ENCODE measurements at places on chromosomes 3 and 15. TPM values are rescaled to one million over a fixed set of nuclear protein-coding genes. Genes with fewer than 3 reads are reported as not detected.
A peak's percentile ranks its signal among the peaks of the same experiment; 100 is the strongest.

ATP13A5 gene
- polyA plus RNA-seq, result not detected

- DNase-seq, result no peak
These were observed 43.0 kb upstream of the GLCE start for GRCh38 chr15:69117431-69117871.

DNA sequence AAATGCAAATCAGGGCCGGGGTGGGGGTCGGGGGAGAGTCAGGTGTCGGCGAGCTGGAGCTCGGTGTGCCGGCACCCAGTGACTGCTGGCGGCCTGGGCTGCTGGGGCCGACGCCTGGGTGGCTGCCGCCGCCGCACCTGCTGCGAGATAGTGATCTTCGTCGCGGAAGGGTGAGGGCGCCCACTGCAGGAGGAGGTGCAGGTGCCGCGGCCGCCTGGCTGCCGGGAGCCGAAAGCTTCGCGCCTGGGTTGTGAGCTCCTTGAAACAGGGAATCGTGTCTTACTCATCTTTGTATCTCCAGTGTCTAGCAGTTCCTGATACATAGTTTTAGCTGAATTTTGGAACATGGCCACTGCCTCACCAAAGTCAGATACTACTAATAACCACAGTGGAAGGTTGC, 64.0 kb upstream of the CPOX start:
- peak; percentile 36 for DNase-seq

DNA sequence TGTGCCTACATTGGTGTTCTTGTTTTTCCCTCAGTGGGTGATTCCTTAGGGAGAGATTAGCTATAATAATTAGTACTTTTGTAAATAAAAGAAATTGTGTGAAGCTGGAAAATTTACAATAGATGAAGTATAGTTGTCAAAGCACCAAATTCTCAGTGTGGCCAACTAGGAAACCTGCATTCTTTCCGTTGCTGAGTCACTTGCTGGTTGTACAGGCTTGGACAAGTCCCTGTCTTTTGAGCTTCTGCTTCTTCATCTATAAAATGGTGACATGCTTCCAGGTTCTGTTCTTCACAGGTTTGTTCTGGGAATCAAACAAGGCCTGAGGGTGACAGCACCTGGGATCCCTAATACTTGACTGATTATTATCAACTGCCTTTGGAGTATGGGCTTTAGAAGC, 184.1 kb upstream of the HES1 start:
- no peak for DNase-seq

DNA sequence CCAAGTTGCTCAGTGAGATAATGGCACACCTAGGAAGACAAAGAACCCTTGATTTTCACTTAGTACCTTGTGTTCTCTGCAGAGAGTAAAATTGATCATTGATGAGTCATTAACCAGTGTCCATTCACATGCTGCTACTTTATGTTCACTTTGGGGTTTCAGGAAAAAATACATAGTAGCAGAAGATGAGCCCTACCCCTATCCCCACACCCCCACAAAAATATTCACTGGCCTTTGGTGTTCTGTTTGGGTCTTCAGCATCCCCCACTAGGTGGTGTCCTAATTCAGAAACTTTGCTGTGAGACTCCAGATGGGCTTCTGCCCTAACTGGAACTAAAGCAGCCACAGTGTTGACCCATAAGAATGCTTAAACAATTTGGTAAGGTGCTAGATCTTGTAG, 178.8 kb downstream of the KLHL25 start:
- peak; percentile 42 for DNase-seq

- DNase-seq, result no peak
These were observed 229.1 kb upstream of the ARHGEF26 start for GRCh38 chr3:153892126-153892525.

DNA sequence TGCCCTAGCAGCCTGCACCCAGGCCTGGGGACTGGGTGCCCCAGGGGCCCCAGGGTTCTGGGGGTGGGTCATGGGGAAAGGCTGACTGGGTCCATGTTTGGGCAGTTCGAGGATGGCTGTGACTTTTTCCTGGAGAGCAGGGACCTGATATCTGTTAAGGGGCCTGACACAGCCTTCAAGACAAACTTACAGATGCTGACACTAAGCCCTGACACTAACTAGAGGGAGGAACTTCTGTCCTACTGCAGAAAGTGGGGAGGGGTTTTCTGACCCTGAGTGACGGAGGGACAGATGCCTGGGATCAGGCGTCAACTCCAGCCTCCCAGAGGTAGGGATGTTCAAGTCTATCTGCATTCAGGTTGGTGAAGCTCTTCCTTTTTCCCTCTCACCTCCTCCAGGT, 45.0 kb upstream of the SLC6A11 start:
- DNase-seq, result no peak

- DNase-seq, result peak; percentile 15
These were observed 6.6 kb downstream of the TIPARP start for GRCh38 chr3:156681002-156681401.

DNA sequence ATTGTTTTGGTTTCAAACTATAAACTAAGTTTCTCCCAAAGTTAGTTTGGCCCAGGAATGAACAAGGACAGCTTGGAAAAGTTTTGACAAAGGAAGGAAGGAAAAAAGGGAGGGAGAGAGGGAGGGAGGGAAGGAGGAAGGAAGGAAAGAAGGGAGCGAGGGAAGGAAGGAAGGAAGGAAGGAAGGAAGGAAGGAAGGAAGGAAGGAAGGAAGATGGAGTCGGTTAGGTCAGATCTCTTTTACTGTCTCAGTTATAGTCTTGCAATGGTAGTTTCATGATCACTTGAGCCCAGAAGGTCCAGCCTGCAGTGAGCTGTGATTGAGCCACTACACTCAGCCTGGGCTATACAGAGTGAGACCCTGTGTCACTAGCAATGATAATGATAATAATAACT, 12.3 kb upstream of the UBXN7 start:
- DNase-seq, result no peak

DNA sequence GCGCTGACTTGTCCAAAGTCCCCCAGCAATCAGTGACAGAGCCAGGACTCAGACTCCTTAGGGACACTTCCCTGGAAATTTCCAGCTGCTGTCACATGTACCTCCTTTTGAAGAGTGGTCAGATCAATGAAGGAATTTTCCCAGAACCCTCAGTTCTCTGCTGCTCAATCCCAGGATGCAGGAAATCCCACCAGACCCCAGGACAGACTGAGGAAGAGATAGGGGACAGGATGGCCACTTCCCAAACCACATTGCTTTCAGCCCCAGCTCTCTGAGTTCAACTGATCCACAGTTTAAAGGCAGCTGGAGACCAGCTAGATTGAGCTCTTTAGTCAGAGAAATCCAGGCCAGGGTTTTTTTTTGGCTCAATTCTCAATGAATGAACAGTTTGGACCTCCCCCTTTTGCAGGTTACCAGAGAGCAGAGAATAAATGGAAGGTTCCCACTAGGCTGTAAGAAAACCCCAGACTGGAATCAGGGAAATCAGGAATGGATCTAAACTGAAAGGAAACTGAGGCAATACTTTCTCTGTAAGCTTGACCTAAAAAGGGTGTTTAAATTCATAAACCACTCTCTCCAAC, 1.5 kb downstream of the CYP1A1 start:
- peak; percentile 47 for DNase-seq

DNA sequence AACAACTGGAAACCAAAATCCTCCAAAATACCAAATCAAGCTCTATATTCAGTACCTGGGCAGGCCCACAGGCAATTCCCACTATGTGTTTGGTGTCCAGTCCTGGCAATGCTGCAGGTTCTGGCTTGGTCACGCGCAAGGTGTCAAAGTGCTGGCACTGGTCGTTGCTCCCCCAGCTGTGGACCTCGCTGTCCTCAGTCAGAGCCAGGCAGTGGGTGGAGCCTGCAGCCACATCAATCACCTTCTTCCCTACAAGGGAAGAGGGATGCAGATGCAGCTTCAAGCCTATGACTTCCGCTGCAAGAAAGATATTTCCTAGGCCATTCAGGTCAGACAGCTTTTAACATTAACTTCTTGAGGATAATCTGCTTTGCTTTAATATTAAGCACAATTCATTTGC, 61.3 kb downstream of the HERC2 start:
- DNase-seq, result no peak

- no peak for DNase-seq
These were observed 108.2 kb downstream of the EOMES start for GRCh38 chr3:27613846-27614500.

DNA sequence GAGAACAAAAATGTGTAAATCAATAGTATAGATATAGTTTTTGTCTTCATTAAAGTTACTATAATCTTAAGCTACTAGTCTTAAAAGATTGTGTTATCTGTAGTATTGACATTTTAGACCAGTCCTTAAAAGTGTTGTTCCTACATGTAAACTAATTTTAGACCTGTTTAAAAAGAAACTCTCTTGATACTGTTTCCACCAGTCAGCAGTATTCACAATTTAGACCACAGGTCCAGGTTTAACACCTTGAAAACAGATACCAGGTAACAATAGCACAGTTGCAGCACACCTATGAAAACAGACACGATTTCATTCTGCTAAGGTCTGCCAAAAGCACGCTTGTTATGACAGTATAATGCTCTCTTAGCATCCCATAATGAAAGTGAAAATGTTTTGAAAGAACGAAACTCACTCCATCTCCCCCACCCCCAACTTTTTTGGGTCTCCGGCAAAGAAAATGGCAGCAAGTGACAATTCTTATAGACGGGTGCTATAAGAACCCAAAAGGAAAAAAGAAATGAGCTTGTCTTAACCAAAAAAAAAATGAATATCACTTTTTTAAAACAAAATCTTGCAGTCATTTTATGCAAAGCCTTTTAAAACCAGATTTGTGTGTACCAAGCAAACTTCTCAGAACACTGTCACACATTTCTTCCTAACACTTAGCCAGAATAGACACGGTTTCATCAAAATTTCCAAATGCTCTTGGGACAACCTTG, 1.6 kb downstream of the EIF4E3 start:
- DNase-seq, result no peak

GP9 gene
- not detected for polyA plus RNA-seq

DNA sequence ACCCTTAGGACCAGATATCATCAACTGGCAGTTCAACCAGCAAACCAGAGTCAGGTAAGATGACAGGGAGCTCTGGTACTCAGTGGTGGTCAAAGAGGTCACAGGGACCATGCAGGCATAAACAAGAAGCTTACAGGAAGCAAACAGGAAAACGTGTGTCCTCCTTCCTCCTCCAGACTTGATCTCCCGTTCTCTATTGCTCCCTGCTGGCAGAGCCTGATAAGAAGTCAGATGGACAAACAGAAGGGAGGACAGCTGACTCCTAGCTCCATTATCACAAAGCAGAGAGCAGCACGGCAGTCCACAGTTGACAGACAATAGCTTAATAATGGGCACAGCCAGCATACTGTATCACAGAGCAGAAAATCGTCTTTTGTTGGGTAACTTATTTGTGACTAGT, 156.5 kb upstream of the SLC2A2 start:
- DNase-seq, result peak; percentile 61

GRCh38 chr3:127815641-127816605, 6.4 kb downstream of the MGLL start:
- DNase-seq, result no peak

GRCh38 chr3:14823393-14823792, 4.6 kb downstream of the FGD5 start:
- no peak for DNase-seq
